ENCODE measurements at places on chromosomes 7 and 10.

GRCh38 chr7:35865287-35865686 lies 64.4 kb downstream of the SEPTIN7 start:
- DNase-seq = no peak

DNA sequence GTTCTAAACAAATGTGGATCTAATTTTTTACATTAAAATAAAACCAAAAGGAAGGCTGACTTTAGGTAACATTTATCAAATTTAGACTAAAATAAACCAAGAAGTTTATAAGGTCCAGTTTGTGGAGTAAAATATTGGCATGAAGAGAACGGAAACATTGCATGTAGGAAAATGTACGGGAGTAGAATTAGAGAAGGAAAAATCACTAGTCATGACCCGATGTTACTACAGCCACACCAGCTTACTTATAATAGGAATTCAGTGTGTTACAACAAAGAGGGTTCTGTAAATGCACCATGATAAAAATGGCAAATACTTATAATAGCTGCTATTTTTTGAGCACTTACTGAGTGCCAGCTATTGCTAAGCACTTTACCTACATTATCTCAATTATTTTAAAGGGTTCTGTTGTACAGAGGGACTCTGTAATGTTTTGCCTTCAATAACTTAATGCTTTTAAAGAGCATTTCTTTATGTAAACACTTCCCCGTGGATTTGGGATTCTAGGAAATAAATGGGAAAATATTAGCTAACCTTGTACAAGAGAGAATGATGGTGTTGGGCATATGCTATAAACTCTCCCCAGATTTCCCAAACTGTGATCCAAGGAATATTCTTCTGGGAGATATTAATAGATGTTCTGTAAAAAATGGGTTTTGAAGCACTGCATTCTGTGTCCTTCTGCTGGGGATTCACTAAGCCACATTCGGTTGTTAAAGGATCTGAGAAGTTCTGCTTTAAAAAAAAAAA lies 296.7 kb downstream of the BBS9 start:
- no peak for DNase-seq

- DNase-seq = no peak
Measured at GRCh38 chr10:24969841-24970281, 17.5 kb upstream of the PRTFDC1 start.

DNA sequence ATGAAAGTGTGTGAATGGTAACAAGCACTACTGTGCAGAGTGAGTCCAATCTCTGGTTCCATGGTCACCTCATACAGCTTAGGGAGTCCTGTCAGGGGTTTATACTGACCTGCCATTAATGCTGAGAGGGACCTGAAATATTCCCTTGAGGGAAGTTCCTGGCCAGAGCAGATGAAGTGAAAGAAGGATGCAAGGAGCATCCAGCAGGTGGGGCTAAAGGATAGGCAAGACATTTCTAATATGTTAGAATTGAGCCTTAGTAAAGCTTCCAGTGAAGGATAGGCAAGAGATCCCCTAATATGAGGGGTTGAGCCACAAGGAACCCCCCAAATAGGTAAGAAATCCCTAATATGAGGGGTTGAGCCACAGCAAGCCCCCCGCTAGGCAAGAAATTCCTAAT lies 25.5 kb upstream of the FAM221A start:
- DNase-seq = peak; percentile 59

GRCh38 chr10:3424111-3424851 lies 251.7 kb upstream of the PITRM1 start:
- DNase-seq = no peak

DNA sequence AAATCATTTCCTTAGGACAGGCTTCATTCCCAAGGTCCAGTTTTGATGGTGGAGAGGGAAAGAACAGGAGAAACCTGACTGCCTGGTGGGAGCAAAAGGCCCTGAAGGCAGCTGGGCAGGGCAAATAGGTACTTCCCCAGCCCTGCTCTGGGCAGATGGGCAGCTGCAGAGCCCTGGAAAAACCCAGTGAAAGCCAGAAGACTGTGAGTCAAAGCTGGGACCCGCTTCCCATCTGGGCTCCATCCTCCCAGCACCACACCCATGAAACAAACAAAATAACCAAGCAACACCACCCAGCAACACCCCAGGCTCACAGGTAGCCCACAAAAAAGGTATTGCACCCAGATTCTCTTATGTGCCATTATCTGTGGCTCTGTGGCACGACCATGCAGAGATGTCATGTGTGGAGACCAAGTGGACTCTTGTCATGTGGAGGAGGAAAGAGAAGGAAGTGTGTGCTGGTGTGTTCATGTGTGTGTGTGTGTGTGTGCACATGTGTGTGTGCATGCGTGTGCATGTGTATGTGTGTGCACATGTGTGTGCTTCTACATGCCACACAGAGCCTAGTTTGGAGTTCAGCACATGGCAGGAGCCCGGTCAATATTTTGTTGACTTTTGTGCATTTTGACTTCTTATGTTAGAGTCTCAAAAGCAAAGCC lies 9.8 kb downstream of the CLRN3 start:
- DNase-seq = no peak

DNA sequence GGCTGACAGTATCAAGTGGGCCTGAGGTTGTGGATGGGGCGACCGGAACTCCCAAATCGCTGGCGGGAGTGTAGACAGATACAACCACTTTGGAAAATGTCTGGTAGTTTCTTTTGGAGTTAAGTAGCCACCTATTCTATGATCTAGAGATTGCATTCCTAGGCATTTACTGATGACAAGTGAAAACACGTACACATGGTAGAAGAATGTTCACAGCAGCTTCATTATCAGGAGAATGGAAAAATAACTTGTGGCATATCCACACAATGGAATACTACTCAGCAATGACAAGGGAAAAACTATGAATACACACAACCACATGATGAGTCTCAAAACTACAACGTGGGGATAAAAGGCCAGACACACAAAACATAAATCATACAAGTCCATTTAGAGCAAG lies 146.0 kb downstream of the MYOF start:
- DNase-seq = no peak

Data from WERI-Rb-1 (cell line).